ENCODE measurements at places on chromosomes 5 and 9.

DNA sequence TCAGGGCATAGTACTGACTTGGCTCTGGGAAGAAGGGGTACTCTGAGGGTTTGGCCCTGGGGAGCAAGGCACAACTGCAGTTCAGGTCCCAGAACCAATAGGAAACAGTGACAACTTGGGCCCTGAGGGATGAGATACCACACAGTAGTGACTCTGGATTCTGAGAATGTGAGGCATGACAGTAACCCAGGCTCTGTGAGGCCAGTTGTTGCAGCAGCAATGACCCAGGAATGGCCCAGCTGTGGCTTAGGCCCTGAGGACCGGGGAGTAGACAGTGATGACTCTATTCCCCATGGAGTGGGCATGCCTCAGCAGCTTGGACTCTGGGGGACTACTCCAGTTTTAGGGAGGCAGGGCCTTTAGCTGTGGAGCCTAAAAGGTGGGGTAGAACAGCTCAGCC is 21.5 kb upstream of the NFIL3 start:
- no peaks in the 10 kb centered on the region for H3K27me3 ChIP-seq
- H3K4me3 ChIP-seq: no peak overlapping the region
- peaks cover 8% of the 10 kb centered on the region for H3K4me1 ChIP-seq
- H3K36me3 ChIP-seq: no peaks in the 10 kb centered on the region
- no peak overlapping the region for H3K27ac ChIP-seq

DNA sequence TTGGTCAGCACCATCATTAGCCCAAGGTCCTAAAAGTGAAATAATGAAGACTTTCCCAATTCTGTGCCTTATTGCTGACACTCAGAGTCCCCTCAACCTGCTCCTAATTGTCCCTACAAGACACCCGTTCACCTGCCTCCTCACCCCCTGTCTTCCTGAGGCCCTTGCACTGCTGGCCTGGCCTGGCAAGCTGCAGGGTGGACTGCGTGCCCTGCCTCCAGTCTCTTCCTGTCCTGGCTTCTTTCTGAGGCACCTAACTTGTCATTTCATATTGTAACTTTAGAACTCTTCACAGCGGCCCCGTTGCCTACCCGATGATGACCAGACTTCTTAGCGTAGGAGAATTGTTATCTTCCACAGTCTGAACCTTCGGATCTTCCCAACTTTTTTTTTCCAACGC is 153.9 kb downstream of the SMARCA2 start:
- DNase-seq: no peak
- no peaks in the 10 kb centered on the region for H3K27me3 ChIP-seq
- no peaks in the 10 kb centered on the region for H3K4me1 ChIP-seq

GRCh38 chr9:79353856-79354520 is 217.8 kb upstream of the TLE4 start:
- H3K4me3 ChIP-seq: no peak overlapping the region
- peaks cover 5% of the 10 kb centered on the region for H3K4me1 ChIP-seq
- no peak for DNase-seq
- H3K27me3 ChIP-seq: no peaks in the 10 kb centered on the region
- no peak overlapping the region for H3K27ac ChIP-seq

GRCh38 chr5:181241393-181241975 is 2.2 kb downstream of the RACK1 start:
- H3K4me1 ChIP-seq: peaks cover 7% of the 10 kb centered on the region
- no peaks in the 10 kb centered on the region for H3K27me3 ChIP-seq
- no peak overlapping the region for H3K27ac ChIP-seq
- H3K4me3 ChIP-seq: no peak overlapping the region
- peaks cover 59% of the 10 kb centered on the region for H3K36me3 ChIP-seq

DNA sequence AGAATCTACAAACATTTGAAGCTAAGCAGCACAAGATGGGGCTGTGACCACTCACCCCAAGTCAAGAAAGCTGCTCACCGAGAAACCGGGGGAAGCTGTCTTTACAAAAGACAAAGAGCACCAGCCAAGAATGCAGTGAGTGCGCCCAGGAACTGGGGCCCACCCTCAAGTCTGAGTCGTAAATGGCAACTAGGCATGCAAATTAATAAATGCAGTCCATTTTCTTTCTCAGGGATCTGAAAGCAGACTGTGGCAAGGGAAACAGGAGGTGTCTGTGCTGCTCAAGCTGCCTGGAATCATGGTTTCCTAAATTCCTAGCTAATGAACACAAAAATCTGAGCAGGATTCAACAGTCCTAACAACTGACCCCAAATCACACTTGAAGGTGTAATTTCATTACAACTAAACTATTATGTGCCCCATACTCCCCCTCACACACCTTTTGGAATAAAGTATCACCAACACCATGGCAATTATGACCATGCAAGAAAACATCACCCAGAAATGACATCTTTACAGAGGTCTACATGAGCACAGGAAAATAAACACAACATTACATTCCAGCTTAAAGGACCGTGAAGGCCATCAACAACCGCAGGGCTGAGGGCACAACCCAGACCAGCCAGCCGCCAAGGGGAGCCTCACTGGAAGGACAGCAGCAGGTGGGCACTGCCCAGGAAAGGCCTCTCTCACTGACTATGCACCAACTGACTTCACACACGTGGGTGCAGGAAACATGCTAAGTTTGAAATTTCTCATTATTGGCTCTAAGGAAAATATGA is 17.6 kb downstream of the NSUN2 start:
- no peak overlapping the region for H3K27ac ChIP-seq
- H3K4me1 ChIP-seq: no peaks in the 10 kb centered on the region
- peaks cover 59% of the 10 kb centered on the region for H3K36me3 ChIP-seq
- H3K27me3 ChIP-seq: no peaks in the 10 kb centered on the region

- H3K27me3 ChIP-seq: no peaks in the 10 kb centered on the region
- no peak overlapping the region for H3K27ac ChIP-seq
- no peaks in the 10 kb centered on the region for H3K36me3 ChIP-seq
- no peak for DNase-seq
Observed at GRCh38 chr9:95769473-95769872, 106.0 kb upstream of the ERCC6L2 start.

GRCh38 chr9:17318821-17319320 is 184.0 kb downstream of the CNTLN start:
- no peaks in the 10 kb centered on the region for H3K4me1 ChIP-seq
- no peaks in the 10 kb centered on the region for H3K27me3 ChIP-seq
- H3K36me3 ChIP-seq: no peaks in the 10 kb centered on the region
- H3K27ac ChIP-seq: no peak overlapping the region

GRCh38 chr5:57825031-57825686 is 342.5 kb upstream of the ACTBL2 start:
- no peak for DNase-seq
- H3K36me3 ChIP-seq: no peaks in the 10 kb centered on the region
- no peak overlapping the region for H3K27ac ChIP-seq
- no peaks in the 10 kb centered on the region for H3K4me1 ChIP-seq
- H3K27me3 ChIP-seq: no peaks in the 10 kb centered on the region
- H3K4me3 ChIP-seq: no peak overlapping the region

- H3K4me1 ChIP-seq: no peaks in the 10 kb centered on the region
- no peaks in the 10 kb centered on the region for H3K36me3 ChIP-seq
Observed at GRCh38 chr5:586751-587285, 25.3 kb upstream of the CEP72 start.

DNA sequence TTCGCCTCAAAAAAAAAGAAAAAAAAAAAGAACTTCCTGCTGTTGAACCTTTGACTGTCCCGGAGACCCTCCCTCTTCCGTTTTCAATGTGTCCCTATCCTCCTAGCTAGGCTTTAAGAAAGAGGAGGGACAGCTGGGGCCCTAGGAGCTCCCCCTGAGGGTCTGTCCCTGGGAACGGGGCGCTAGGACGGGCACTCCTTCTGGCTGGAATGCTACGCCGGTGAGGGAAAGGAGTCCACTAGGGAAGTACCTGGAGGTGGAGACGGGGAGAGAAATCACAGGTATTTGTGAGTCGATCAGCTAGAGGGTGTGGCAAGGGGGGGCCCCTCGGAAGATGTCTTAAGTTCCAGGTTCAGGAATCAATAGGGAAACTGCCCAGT is 4.6 kb downstream of the SIT1 start:
- H3K27me3 ChIP-seq: no peaks in the 10 kb centered on the region
- DNase-seq: peak; percentile 51
- peaks cover 6% of the 10 kb centered on the region for H3K4me1 ChIP-seq
- peak overlapping the region; percentile 80 for H3K27ac ChIP-seq
- peak overlapping the region; percentile 71 for H3K4me3 ChIP-seq
- H3K36me3 ChIP-seq: no peaks in the 10 kb centered on the region

- peaks cover 14% of the 10 kb centered on the region for H3K4me1 ChIP-seq
- peak; percentile 66 for DNase-seq
- peaks cover 7% of the 10 kb centered on the region for H3K36me3 ChIP-seq
- H3K27ac ChIP-seq: peak overlapping the region; percentile 90
- H3K27me3 ChIP-seq: no peaks in the 10 kb centered on the region
- no peak overlapping the region for H3K4me3 ChIP-seq
Observed at GRCh38 chr5:34708777-34709176, 52.6 kb downstream of the RAI14 start.

- DNase-seq: peak; percentile 91
- H3K27ac ChIP-seq: peak overlapping the region; percentile 57
- no peaks in the 10 kb centered on the region for H3K36me3 ChIP-seq
- no peaks in the 10 kb centered on the region for H3K27me3 ChIP-seq
- H3K4me3 ChIP-seq: no peak overlapping the region
- H3K4me1 ChIP-seq: peaks cover 3% of the 10 kb centered on the region
Observed at GRCh38 chr5:61409568-61409967, 77.5 kb downstream of the ZSWIM6 start.

DNA sequence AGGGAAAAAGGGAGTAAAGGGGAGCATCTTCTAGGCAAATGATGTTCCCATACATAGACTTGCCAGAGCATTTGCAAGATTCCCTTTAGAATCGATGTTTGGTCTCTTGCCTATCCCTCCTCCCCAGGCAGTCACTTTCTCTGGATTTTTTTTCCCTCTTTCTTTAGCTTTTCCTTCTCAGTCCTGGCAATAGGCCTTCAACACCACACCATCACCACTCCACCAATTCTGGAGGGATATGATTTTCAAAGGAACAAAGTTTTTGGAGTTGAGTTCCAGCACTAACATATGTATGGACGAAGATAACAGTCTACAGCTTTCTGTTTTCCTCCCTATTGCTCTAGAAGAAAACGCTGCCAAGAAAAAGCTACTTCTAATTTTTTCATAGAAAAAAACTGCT is 377.4 kb downstream of the PDE4D start:
- no peak overlapping the region for H3K4me3 ChIP-seq
- no peaks in the 10 kb centered on the region for H3K4me1 ChIP-seq
- H3K27ac ChIP-seq: no peak overlapping the region
- DNase-seq: no peak
- no peaks in the 10 kb centered on the region for H3K36me3 ChIP-seq

DNA sequence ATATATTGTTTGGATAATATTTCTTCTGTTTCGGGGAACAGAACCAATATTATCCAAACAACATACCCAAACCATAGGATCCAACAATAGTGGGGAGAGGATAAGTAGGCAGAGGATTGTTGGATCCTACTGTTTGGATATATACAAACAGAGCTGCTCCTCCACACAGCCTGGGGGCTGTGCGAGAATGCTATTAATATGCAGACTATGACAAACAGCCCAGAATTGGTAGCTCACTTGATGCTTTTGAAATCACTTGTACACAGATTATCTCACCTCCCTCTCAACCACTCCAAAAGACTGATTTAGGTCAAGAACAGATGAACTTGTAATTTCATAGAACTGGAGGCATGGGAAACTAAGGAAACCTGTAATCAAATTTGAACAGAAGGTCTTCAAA is 24.4 kb upstream of the MLANA start:
- peaks cover 14% of the 10 kb centered on the region for H3K4me1 ChIP-seq
- H3K27me3 ChIP-seq: no peaks in the 10 kb centered on the region
- H3K36me3 ChIP-seq: no peaks in the 10 kb centered on the region
- H3K27ac ChIP-seq: no peak overlapping the region

DNA sequence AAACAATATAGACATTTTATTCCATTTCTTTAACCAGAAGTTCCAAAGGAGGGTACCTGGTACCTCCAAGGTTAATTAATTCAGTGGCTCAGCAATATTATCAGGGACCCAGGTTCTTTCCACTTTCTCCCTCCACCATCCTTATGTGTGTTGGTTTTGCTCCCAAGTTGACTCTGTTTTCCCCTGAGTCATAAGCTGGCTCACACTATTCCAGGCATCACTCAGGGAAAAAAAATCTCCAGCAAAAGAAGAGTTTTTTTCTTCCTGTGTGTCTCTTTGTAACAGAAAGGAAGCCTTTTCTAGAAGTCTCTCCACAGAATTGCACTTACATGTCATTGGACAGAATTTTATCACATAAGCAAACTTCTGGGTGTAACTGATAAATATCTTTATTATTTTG is 31.2 kb upstream of the GALNT10 start:
- no peaks in the 10 kb centered on the region for H3K27me3 ChIP-seq
- H3K36me3 ChIP-seq: no peaks in the 10 kb centered on the region
- no peak overlapping the region for H3K4me3 ChIP-seq
- H3K4me1 ChIP-seq: no peaks in the 10 kb centered on the region
- H3K27ac ChIP-seq: no peak overlapping the region

GRCh38 chr5:121968910-121969607 is 7.3 kb downstream of the SRFBP1 start:
- no peaks in the 10 kb centered on the region for H3K36me3 ChIP-seq
- peak; percentile 34 for DNase-seq
- H3K27me3 ChIP-seq: no peaks in the 10 kb centered on the region
- H3K4me1 ChIP-seq: no peaks in the 10 kb centered on the region
- no peak overlapping the region for H3K27ac ChIP-seq

- H3K27ac ChIP-seq: no peak overlapping the region
- no peaks in the 10 kb centered on the region for H3K36me3 ChIP-seq
- no peaks in the 10 kb centered on the region for H3K27me3 ChIP-seq
- no peak for DNase-seq
Observed at GRCh38 chr5:61953913-61954312, 352.1 kb upstream of the KIF2A start.

GRCh38 chr5:56492812-56493211 is 259.7 kb upstream of the ANKRD55 start:
- H3K4me3 ChIP-seq: no peak overlapping the region
- no peak overlapping the region for H3K27ac ChIP-seq
- no peaks in the 10 kb centered on the region for H3K27me3 ChIP-seq

DNA sequence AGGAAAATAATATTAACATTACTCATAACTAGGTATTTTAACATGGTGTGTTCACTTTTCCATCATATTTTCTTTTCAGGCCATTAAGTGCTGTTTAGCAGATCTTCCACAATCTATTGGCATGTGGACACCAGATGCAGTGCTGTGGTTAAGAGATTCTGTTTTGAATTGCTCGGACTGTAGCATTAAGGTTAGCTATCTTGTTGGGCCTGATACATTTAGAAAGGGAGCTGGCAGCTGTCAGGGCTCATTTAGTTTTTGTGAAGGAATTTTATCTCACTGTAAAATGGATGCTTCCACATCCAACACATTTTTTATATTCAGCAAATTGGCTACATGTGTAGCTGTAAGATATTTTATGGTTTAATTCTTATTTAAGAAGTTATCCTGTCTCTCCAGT is 20.7 kb upstream of the TMOD1 start:
- no peak overlapping the region for H3K4me3 ChIP-seq
- H3K36me3 ChIP-seq: no peaks in the 10 kb centered on the region
- H3K4me1 ChIP-seq: no peaks in the 10 kb centered on the region
- H3K27ac ChIP-seq: no peak overlapping the region
- DNase-seq: no peak

DNA sequence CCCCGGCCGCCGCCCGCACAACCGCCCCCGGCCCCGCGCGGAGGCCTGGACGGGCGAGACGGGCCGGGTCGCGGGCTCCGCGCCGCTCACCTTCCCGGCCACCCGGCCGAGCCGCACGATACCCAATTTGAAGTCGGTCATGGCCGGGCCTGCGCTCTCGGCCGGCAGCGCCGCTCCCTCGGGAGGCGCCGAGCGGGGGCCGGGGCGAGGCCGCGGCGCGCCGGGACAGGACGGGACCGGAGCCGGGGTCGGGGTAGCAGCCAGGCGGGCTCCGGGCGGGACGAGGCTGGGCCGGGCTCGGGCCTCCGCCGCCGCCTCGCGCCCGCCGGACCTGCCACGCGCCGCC is 216 bp downstream of the ZMYND19 start:
- H3K4me1 ChIP-seq: peaks cover 13% of the 10 kb centered on the region
- H3K27ac ChIP-seq: no peak overlapping the region
- no peaks in the 10 kb centered on the region for H3K27me3 ChIP-seq
- peaks cover 33% of the 10 kb centered on the region for H3K36me3 ChIP-seq

All from trophoblast cell (in vitro differentiated cells and primary cell).